ENCODE measurements at places on chromosomes 12 and 14. TPM values are rescaled to one million over a fixed set of nuclear protein-coding genes. Genes with fewer than 3 reads are reported as not detected.

Gene RFX4
- not detected for polyA plus RNA-seq

Gene KRT72
- polyA plus RNA-seq = not detected

Gene ACRBP
- polyA plus RNA-seq = 6.6 TPM

Gene SPX
- polyA plus RNA-seq = 15.6 TPM

Gene TMEM119
- polyA plus RNA-seq = 18.1 TPM

GRCh38 chr12:108387771-108388170, 48.7 kb upstream of the CMKLR1 start:
- no peak for DNase-seq

GRCh38 chr12:2226641-2227040, 173.9 kb downstream of the CACNA1C start:
- no peak for DNase-seq

- no peak for DNase-seq
These were observed 51.4 kb downstream of the C14orf132 start for GRCh38 chr14:96090441-96091148.

DNA sequence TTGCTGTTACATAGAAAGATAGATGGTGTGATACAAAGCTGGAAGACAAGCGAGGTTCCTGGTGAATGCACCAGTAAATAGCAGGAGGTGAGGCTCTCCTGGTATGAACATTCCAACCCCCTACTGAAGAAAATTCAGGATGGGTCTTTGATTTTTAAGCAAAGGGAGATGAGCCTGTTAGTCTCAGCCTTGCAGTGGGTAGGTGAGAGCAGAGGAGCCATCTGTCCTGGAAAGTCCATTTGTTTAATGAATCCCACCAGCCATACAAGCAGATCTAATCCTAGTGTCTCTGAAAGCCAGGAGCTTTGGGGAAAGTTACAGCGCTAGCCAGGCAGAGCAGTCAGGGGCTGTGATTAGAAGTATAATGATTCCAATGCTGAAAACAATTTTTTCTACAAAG, 234.8 kb upstream of the FOXN3 start:
- DNase-seq = no peak

DNA sequence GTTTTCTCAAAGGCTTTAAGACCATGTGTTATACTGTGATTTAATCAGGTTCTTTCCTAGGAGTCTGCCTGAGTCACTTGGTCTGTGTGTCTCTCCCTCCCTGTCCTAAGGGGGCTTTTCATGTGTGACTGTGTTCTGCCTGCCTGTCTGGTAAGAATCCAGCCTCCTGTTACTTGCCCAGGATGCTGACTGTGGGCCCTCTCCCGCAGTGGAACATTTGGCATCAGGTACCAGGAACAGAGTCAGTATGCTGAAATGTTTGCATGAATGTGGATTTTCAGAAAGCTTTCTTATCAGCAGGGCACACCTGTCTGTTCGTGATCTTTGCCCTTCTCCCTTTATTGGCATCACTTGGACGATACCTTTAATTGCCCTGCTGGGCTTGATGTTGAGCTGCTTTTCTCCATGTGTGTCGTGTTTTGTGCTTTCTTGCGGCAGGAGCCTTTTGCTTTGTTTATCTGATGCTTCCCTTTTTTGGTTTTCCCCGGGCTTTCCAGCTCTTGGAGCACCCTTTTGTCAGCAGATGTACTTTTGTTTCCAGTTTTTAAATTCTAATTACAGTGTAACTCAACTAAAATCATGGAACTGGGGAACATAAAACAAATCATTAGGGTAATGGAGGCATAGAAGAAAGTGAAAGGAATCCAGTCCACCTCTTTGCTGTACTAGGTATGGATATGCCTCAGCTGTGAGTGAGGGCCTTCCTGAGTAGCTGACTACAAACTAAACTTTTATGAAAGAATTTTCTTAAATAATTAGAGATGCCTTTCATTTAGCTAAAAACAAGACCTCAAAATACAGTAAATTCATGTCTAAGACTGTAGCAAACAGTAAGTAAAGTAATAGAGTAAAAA, 72.5 kb downstream of the TRAF3 start:
- DNase-seq = no peak

DNA sequence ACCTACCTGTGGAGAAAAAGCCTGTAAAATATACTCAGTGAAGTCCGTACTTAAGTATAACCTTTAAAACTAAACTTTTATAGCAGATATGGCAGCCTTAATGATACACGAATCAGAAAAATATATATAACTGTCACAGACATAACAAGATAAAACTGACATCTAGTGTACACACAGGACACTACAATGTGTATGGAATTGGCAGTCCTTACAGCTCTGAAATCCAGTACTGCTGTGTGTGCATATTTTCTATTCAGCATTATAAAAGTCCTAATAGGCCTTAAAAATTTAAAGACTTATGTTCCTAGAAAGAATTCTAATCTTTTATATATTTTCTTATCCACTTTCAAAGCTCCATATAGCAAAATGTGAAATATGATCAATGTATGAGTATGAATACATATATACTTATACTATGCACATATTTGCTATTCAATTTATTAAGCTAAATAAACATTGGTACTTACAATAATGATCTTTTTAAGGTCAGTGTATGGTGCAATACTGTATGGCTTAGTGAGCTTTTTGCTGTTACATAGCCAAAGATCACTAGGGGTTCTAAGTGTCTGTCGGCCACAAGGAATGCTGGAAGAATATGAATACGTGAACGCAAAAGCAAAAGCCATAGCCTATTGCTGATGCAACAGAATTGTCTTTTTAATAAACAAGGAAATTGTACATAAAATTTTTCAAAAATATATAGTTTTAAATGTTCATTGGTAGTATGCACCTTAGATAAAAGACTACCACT, 69.2 kb downstream of the C2CD5 start:
- no peak for DNase-seq

DNA sequence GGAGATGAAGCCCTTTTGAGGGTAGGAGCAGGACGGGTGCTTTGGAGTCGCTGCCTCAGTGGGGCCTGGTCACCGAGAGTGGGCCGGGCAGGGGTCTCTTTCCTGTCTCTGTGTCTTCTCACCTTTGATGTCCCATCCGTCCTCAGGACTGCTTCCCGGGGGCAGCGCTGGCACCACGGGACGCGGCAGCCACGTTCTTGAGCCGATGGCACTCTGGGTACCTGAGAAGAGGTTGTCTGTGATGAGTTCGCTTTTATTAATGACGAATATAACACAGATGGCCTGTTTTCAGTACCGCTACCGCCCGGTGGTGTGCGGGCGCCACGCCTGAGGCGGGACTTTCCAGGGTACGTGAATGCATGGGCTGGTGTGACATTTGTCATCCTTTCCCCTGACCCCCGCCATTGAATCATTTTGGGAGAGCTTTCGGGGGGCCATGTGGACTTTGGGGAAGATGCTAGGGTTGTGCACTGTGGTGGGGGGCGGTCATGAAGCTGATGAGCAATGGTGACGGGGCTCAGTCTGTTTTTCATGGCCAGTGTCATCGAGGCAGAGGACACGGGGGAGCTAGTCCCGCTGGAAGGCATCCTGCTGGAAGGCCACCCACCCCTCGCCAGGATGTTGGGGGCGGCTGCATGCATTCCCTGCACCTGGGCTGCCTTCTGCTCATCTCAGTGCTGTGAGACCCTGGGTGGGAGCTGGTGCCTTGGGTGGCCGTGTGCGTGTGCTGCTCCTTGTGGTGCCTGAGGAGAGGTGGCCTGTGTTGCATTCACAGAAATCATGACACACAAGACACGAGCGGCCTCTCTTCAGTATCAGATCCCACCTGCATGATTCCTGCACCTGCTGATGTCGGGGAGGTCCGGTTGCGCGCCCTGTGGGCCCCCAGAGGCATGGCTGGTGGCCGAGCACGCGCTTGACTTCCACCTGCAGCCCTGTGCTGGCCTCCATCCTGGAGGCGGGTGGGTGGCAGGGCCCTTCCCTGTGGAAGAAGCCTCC, 162.5 kb upstream of the RTL1 start:
- DNase-seq = no peak
